ENCODE measurements at places on chromosomes 5 and 9. TPM values are rescaled to one million over a fixed set of nuclear protein-coding genes. Genes with fewer than 3 reads are reported as not detected.

DNA sequence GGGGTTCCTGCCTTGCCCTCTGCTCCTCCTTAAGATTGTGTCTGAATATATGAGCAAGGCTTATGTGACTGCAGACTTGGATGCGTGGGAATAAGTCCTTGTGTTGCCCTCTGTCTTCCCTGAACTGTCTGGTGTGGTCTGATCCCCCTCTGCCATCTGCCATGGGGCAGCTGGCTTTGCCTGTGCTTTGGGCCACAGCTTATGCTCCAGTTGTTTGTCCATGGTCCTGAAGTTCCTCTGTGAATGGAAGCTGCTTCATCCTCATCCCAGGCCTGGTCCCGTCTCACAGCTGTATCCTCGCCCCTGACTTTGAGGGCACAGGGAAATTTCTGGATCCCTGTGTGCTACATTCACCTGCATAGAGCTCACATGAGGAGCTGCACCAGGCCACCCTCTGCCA, 14.7 kb downstream of the IL31RA start:
- no peak for DNase-seq

- no peak for DNase-seq
Observed at GRCh38 chr5:108769352-108769751, 21.7 kb downstream of the FER start.

DNA sequence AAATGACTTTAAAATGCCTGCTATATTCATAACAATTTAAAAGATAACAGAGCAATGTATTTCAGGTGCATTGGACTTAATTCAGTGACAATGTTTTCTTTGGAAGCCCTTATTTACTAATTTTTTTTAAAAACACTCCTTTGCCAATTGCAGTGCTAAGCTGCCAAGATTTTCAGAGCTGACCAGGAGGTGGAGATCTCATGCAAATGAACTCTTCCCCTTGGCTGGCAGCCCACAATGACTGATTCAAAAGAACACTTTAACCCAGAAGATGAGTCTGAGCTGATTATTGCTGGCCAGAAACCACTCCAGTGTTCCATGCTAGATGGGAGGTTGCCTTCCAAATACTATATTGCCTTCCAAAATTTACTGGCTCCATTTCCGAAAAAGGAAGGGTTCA, 128.3 kb upstream of the CCNH start:
- peak; percentile 55 for DNase-seq

DNA sequence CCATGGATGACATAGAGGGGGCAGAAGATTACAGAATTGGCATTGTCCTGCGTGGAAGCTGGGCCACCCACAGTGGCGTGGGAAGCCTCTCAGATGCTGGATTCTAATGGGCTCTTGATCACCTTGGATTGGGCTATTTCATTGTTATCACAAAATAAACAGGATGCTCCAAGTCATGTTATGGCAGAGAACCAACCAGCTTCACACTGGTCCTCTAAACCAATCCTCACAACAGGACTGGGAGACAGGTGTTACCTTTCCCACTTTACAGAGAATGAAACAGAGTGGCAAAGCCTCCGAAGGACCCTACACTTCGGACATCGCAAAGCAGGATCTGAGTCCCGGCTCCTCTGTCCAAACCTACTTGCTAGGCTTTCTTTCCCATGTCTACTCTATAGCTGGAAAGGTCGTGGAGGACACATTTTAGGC, 455 bp upstream of the SMIM3 start:
- no peak for DNase-seq

GRCh38 chr5:94890907-94891306, 272.4 kb downstream of the SLF1 start:
- peak; percentile 7 for DNase-seq

DNA sequence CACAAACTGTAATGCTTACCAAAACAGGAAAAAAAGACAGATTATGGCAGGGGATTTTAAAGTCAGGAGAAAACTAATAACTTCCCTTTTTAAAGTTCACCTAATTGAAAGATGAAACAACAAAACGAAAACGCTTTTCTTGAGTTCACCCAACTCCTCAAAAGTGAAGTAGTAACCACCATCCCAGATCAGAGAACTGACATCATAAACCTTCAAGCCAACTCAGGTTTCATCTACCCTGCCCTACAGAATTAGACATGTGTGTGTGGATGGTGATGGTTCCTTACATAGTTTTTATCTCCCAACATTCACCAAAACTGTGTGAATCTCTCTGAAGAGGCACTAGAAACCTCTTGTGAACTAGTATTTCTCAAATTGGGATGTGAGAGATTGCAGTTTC, 195.2 kb upstream of the PTGER4 start:
- DNase-seq: no peak

GRCh38 chr9:4114569-4115505, 185.0 kb downstream of the GLIS3 start:
- DNase-seq: peak; percentile 18

GRCh38 chr9:76729980-76730737, 34.1 kb upstream of the PCA3 start:
- no peak for DNase-seq

DNA sequence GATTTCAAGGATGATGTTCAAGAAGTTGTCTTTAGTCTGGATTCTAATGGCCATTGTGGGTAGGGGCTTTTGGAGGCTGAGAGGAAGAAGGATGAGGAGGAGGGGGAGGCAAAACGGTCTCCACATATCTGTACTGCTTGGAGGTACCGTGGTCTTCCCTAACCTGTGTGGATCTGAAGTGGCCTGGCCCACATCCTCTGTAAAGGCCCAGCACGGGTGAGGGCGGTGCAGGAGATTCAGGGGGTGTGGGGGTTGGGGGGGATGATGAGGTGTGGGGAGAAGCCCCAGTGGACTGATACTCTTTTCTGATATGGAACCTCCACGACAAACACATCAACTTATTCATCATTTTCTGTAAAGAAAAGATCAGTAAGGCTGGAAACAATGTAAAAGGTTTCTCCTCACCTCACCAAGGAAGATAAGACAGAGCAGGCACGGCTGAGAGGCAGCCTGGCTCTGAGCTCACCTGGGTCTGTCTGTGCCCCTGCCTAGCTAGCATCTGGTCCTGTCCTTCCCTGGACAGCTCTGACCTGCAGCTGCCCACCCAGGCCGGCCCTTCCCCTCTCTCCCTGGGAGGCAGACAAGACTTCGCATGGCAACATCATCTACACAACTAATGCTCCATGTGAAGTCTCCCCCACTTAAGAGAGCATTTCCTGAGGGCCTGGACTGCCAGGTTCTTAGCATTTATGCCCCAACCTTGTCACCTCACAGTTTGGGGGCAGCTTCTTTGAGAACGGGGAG, 5.6 kb upstream of the IL3 start:
- DNase-seq: no peak

DNA sequence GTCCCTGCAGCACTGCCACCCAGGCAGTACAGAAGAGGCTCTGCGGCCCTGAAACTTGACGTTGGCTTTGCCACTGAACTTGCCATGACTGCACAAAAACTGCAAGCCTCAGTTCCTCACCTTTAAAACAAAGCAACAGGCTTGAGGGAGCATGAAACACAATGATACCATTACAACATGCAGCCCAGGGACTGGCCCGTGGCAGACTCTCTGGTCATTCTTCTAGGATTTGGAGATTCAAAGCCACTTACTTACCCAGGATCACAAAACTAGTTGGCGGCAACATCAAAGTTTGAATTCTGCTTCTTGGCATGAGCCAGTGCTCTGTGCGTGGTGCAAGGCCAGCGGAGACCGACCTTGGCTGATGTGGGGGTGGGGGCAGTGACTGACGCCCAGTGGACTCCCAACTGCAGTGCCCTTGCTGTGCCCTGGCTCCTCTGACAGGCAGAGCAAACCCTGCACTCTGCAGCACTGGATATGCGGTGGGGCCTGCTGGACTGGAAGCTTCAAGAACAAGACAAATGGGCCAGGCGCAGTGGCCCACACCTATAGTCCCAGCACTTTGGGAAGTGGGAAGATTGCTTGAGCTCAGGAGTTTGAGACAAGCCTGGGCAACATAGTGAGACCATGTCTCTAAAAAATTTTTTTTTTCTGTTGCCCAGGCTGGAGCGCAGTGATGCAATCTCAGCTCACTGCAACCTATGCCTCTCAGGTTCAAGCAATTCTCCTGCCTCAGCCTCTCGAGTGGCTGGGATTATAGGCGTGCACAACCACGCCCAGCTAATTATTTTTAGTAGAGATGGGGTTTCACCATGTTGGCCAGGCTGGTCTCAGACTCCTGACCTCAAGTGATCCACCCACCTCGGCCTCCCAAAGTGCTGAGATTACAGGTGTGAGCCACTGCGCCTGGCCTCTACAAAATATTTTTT, 18.9 kb downstream of the SQSTM1 start:
- no peak for DNase-seq

GRCh38 chr9:18343784-18344183, 130.2 kb upstream of the ADAMTSL1 start:
- peak; percentile 24 for DNase-seq

- peak; percentile 34 for DNase-seq
Observed at GRCh38 chr9:4933861-4934260, 51.2 kb upstream of the JAK2 start.

GRCh38 chr5:141359790-141360426, at the start of gene PCDHGB2:
TSS of gene PCDHGB2 (plus strand) at chr5:141359994. CDS start at chr5:141360136, 142 bp downstream.
- DNase-seq: peak; percentile 25

DNA sequence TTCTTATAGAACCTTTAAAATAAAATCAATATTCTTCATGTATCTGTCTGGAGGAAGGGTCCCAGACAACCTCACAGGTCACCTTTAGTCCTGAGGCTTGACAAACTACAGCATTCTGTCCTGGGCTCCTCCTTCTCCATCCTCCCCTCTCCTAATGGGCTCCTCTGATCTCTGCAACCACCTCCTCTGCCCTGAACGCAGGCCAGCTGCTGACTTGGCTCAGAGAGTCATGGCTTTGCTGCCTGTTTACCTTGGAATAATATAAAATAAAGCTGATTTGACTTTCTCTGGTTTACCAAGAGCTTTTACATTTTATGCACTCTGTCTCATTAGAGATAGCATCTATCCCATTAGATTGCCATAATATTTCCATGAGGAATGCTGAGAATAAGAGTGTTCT, 159.4 kb downstream of the SEMA6A start:
- no peak for DNase-seq

- DNase-seq: no peak
Observed at GRCh38 chr5:179316111-179316551, 29.1 kb downstream of the ADAMTS2 start.

DIPK1B gene
- not detected for total RNA-seq

UBE2QL1 gene
- total RNA-seq: not detected

RGS3 gene
- 36.2 TPM for total RNA-seq

ANKRD20A1 gene
- 0.26 TPM for total RNA-seq

SLC6A7 gene
- total RNA-seq: not detected

UAP1L1 gene
- 2.0 TPM for total RNA-seq

CATSPER3 gene
- total RNA-seq: under 0.01 TPM
